ENCODE measurements at places on chromosomes 7 and 10. TPM values are rescaled to one million over a fixed set of nuclear protein-coding genes. Genes with fewer than 3 reads are reported as not detected.

The PLPP4 gene
- 0.07 TPM for polyA plus RNA-seq

The GRM3 gene
- not detected for polyA plus RNA-seq

The CNNM1 gene
- 0.53 TPM for polyA plus RNA-seq

The HMX2 gene
- polyA plus RNA-seq, result not detected

The FRMPD2 gene
- 0.28 TPM for polyA plus RNA-seq

The SPDYE9 gene
- polyA plus RNA-seq, result not detected

The BRAF gene
- polyA plus RNA-seq, result 6.0 TPM

The CYP3A4 gene
- polyA plus RNA-seq, result 5.4 TPM

- no peak overlapping the region for H3K27ac ChIP-seq
- H3K36me3 ChIP-seq, result no peaks in the 10 kb centered on the region
- DNase-seq, result no peak
- no peaks in the 10 kb centered on the region for H3K4me1 ChIP-seq
- H3K4me3 ChIP-seq, result no peak overlapping the region
Measured at GRCh38 chr7:33738260-33738935, 166.9 kb upstream of the BMPER start.

- H3K27me3 ChIP-seq, result no peaks in the 10 kb centered on the region
- H3K36me3 ChIP-seq, result no peaks in the 10 kb centered on the region
- H3K27ac ChIP-seq, result no peak overlapping the region
- DNase-seq, result no peak
Measured at GRCh38 chr7:35523292-35523691, 171.6 kb downstream of the HERPUD2 start.

- H3K27ac ChIP-seq, result no peak overlapping the region
- H3K36me3 ChIP-seq, result no peaks in the 10 kb centered on the region
- H3K4me1 ChIP-seq, result peaks cover 3% of the 10 kb centered on the region
- no peak for DNase-seq
- no peaks in the 10 kb centered on the region for H3K27me3 ChIP-seq
Measured at GRCh38 chr7:51311166-51311565, 5.4 kb downstream of the COBL start.

DNA sequence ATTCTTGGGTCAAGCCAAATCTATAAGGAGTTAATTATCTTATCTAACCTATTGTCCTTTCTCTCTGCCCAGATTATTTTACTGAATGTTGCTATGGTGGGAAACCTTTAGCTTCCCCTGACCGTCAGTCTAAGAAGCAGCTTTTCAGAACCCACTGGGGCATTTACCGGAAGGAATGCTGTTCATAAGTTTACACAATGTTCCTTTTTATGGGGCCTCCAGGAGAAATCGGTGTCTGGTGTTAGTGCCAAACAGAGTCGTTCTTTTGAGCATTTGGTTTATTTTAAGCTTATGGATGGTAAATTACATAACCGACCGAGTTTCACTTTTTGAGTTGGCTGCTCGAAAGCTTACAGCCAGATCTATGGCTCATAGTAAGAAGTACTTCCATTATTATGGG lies 111.9 kb downstream of the CACNB2 start:
- no peaks in the 10 kb centered on the region for H3K27me3 ChIP-seq
- no peaks in the 10 kb centered on the region for H3K36me3 ChIP-seq
- no peak overlapping the region for H3K4me3 ChIP-seq
- no peak overlapping the region for H3K27ac ChIP-seq
- H3K4me1 ChIP-seq, result no peaks in the 10 kb centered on the region
- no peak for DNase-seq

DNA sequence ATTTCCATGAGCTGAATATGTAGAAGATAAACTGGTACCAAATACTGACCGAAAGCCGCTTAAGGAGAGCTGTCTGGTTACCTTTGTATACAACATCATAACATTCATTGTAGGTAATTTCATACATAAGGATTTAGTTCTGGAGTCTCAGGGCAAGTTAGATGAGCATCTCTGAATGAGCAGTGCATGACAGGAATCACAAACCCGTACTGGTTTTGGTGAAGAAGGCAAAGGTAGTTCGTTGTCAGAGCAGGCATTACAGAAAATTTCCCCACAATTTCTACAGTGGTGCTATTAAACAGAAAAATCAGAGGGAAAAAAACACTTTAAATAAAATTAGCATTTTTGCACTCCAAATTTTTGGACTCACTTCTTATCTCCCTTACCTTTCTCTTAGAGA lies 12.9 kb upstream of the PBLD start:
- H3K27ac ChIP-seq, result no peak overlapping the region
- no peaks in the 10 kb centered on the region for H3K27me3 ChIP-seq
- H3K4me3 ChIP-seq, result no peak overlapping the region

DNA sequence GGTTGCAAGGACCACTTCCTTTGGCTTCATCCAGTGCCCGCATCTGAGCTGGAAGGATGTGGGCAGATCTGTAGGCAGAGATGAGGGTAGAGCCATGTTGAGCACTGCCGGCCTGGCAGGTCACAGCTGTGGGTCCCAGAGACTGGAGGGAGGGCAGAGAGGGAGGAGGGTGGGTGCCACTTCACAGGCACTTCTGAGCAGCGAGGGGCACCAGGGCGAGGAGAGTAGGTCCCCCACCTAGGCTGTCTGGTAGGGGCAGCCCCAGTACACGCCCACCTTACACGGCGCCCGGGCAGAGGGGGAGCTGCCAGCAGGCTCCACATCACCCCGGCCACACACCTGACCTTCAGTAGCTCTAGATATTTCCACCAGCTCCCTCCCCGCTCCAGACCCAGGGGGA lies 473.0 kb upstream of the FOXK1 start:
- no peak for DNase-seq
- H3K27me3 ChIP-seq, result no peaks in the 10 kb centered on the region
- H3K4me3 ChIP-seq, result no peak overlapping the region
- H3K4me1 ChIP-seq, result no peaks in the 10 kb centered on the region
- no peak overlapping the region for H3K27ac ChIP-seq

DNA sequence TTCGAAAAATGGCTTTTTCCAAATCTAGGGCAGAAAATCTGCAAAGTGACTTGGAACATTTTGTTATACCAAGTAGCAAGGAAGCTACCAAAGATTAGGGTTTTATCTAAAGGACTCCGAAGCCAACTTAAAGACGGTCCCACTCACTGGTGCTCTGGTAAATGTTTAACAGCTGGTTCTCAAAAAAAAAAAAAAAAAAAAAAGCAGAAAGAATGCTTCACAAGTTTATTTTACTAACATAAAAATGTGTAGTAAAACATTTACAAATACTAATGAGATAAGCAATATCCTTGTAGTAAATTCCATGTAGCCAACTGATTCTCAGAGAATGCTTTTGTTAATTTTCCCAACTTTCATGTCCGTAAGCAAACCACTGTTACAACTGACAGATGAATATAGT lies 38.4 kb downstream of the TAF3 start:
- H3K36me3 ChIP-seq, result no peaks in the 10 kb centered on the region
- peaks cover 13% of the 10 kb centered on the region for H3K4me1 ChIP-seq
- no peak overlapping the region for H3K27ac ChIP-seq
- H3K27me3 ChIP-seq, result no peaks in the 10 kb centered on the region
- H3K4me3 ChIP-seq, result peak overlapping the region; percentile 0

DNA sequence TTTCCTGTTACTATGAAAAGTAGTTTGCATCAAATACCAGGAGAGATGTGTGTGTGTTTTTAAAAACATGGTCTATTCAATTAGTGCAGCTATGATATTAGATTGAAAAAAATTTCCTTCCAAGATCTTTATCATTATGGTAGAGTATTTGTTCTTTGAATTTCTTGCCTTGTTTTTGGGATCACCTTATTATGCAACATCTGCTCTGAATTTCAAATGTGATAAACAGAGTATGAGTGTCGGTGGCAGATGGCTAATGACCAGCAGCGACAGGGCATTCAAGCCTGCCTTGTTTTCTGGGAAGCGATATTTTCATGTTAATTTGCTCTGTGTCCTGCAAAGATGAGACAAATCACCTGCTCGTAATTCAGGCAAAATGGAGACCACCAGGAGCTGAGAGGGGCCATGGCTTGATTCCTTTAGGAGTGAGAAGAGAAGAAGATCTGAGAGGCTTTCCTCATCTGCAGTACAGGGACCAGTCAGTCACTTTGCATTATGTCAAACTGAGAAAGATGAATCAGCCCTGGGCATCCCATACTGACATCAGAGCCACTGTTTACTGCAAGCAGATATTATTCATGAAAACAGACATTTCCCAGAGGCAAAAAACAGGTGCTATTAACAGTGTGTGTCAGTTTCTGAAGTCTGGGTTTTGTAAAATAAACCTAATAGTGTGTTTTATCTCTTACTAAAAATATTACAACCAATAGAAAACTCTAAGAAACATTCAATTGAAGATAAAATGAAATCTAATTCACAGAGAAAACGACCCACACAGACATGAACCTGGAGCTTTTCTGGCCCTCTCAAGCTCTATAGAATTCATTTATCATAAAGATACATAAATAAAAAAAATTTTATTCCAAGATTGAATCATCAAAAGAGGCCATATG lies 67.6 kb downstream of the CDK6 start:
- H3K36me3 ChIP-seq, result no peaks in the 10 kb centered on the region
- peaks cover 14% of the 10 kb centered on the region for H3K4me1 ChIP-seq

DNA sequence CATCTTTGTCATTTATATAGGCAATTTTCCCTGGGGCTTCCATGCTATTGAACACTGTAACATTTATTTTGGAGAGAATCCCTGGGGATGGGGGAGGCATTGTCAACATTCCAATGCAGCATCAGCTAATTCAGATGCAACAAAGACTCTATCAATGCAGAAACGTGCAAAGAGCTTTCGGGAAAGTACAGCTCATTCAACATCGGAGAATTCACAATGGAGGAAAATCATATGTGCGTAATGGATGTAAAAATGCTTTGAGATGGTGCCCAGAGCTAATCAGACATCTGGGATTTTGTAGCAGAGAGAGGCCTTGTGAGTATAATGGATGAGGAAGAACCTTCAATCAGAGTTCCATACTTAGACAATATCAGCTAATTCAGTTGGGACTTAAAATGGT lies 28.3 kb upstream of the FIS1 start:
- no peaks in the 10 kb centered on the region for H3K27me3 ChIP-seq
- no peak overlapping the region for H3K4me3 ChIP-seq
- no peaks in the 10 kb centered on the region for H3K4me1 ChIP-seq
- H3K36me3 ChIP-seq, result no peaks in the 10 kb centered on the region
- DNase-seq, result no peak
- H3K27ac ChIP-seq, result no peak overlapping the region

Measured in pancreas (tissue), 10 donors.